ENCODE measurements at places on chromosomes 16 and 17. TPM values are rescaled to one million over a fixed set of nuclear protein-coding genes. Genes with fewer than 3 reads are reported as not detected.

DNA sequence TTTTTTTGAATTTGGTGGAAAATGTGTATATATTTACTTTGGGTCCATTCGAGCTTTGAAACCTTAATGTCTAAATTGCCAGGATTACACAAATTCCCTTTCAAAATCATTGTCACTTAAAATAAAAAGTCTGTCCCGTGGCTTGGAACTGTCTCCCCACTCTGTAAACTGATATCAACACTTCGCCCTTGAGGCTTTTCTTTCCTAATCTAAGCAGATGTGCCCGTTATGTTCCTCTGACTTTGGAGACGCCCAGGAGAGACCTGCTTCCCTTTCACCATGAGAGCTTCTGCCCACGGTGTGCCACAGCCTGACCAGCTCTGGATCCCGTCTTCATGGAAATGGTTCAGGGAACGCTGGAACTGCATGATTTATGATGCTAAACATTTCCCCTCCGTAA, 151.3 kb downstream of the C16orf95 start:
- DNase-seq, result no peak

GRCh38 chr17:50081757-50082156, 13.4 kb upstream of the PDK2 start:
- no peak for DNase-seq

- no peak for DNase-seq
Measured at GRCh38 chr16:67294938-67295361, 15.6 kb downstream of the PLEKHG4 start.

Gene CPHXL2
- not detected for total RNA-seq

Gene ARHGAP44
- 10.8 TPM for total RNA-seq

- no peak for DNase-seq
Measured at GRCh38 chr17:62790564-62790986, 17.5 kb downstream of the MARCHF10 start.

GRCh38 chr17:77177002-77177741, 36.4 kb downstream of the SEC14L1 start:
- no peak for DNase-seq

DNA sequence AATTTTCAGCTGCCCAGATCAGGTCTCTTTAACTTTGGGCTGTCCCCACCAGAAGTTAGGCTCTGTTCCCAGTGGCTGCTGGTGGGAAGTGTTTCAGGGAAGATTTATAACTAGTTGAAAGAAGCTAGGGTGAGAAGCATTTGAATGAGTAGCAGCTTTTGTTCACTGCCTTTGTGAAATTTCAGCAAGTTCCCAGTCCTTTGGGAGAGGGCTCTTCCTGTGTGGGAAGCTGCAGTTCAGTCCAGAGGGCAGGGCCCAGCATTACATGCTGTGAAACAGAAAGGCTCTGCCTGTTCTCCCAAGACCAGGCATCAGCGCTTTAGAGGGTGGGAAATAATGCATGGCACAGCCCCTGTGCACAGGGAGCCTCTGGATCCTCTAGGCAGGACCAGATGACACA, 17.8 kb downstream of the PROCA1 start:
- no peak for DNase-seq

DNA sequence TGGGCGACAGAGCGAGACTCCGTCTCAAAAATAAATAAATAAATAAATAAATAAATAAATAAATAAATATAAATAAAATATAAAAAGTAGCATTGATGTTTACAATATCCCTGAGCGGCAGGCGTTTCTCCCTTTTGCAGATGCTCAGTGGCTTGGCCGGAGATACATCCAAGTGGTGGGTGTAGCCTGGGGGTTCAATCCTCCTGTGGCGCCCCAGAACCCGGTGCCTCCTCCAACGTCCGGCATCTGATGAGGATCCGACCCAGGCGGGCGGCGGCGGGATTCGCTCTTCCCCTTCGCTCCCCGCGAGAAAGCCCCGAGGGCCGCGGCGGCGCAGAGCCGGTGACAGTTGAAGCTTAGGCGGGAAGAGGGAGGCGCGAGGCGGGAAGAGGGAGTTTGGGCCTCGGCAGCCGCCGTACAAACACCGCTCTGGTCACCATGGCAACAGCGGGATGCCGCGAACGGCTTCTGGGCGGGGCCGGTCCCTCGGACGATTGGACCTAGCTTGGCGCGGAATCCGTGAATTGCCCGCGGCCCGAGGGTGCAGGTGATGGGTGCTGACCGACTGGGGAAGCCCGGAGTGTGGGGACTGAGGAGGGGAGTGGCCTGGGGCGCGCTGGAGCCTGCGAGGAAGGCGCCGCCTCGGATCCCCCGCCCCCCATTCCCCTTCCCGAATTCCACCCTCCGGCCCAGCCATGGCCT, 12.7 kb upstream of the ALDOA start:
- peak; percentile 97 for DNase-seq

DNA sequence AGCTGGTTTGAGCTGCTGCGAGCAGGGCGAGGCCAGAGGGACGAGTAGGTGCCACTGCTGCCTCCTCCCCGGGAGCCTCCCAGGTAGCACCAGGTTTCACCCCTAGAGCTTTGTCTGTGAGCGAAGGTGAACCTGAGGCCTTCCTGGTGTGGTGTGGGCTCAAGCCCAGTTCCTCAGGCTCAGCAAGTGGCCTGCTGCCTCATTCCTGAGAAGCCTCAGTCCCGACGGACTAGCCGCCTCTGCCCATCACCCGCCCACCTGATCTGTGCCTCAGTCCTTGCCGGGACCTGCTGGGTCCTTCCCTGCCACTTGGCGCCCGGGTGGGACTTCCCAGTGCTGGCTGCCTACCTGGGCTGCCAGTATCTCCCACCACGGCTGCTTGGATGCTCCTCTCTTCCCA, 1.7 kb downstream of the NLRC3 start:
- no peak for DNase-seq

- no peak for DNase-seq
Measured at GRCh38 chr16:86765389-86766026, 187.2 kb downstream of the FOXL1 start.

- DNase-seq, result no peak
Measured at GRCh38 chr17:53950858-53951250, 128.1 kb downstream of the KIF2B start.

Gene ZNF764
- 8.7 TPM for total RNA-seq

DNA sequence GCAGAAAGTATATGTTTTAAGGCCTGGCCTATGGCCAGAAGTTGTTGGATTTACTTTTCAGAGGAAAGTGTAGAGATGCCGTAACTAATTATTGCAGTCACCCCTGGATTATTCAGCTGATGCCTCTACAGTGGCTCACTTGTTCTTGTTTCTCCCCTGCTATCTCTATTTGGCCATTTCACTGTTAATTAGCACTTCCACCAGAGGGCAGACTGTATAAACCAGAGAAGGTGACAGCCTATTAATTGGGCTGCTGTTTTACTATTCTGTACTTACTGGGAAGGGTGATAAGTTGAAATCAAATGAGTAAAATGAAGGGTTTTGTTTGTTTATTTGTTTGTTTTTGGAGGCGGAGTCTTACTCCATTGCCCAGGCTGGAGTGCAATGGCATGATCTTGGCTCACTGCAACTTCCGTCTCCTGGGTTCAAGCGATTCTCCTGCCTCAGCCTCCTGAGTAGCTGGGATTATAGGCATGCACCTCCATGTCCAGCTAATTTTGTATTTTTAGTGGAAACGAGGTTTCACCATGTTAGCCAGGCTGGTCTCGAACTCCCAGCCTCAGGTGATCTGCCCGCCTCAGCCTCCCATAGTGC, 66.0 kb downstream of the CDK12 start:
- DNase-seq, result no peak

GRCh38 chr17:38455288-38455915, 27.1 kb downstream of the ARHGAP23 start:
- no peak for DNase-seq

DNA sequence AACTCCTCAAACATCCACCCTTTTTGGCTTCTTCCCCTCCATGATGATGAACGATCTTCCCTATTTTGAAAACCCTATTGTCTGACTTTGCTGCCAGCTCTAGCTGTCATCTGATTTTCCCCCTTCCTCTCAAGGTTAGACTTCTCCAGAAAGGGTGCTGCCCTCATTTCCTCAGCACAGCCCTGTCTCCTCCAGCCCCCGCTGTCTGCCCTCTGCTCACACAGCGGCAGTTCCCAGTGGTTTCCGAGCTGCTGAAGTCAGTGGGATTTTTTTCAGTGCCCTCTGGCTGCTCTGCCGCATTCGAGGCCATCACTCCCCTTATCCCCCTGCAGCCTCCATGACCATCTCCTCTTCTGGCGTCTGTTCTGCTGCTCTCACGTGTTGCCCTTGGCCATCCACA, 26.6 kb upstream of the C17orf107 start:
- DNase-seq, result no peak

DNA sequence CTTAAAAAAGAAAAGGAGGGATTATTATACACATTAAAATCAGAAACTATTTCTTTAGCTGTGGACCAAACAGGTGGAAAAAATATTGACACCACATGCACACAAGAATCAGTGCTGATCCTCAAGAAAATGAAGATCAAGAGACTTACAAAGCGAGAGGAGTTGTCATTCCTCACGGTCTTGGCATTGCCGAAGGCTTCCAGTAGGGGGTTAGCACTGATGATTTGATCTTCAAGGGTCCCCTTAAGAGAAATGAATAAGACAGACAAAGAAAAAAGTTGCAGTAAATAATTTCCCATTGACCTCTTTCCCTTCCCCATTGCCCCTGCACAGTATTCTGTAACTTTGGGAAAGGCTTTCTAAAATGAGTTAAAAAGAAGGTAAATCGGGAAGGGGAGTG, 6.0 kb downstream of the MYH4 start:
- DNase-seq, result no peak

Gene USH1G
- total RNA-seq, result 0.47 TPM

GRCh38 chr16:7303660-7304200, 28.9 kb upstream of the RBFOX1 start:
- DNase-seq, result no peak

DNA sequence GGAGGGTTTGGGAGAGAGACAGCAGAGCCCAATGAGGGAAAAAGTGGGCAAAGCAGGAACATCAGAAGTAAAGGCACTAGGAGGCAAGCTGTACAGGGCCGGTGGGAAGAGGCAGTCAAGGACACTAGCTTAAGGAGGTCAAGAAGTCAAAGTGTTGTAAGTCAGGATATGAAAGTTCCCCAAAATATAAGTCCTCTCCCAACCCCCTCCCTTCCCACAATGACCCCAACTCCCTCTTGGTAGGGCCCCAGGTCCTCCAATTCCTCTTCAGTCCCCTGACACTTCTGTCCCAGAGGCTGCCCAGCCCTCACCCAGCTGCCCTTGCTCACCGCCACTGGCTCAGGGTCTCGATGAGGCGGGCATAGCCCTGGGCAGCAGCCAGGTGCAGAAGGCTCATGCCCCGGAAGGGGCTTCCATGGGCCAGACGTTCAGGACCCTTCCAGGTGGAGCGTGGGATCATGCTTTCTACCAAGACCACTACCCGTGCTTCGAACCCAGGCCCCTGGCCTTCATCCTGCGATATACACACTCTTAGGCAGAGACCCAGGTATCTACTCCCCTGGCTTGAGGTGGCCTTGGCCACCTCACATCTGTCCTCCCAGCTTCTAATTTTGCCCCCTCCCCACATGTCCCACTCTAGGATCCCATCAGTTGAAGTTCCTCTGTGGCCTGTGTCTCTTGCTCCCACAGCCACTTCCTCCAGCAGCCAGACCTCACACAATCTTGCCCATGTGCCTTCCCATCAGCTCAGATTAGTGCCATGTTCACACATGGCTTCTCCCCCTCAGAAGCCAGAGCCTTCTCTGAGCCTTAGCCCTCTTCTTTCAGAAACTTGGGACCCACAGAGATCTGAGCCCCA, 5.9 kb upstream of the SPAG7 start:
- no peak for DNase-seq

GRCh38 chr16:86038926-86039310, 140.0 kb downstream of the IRF8 start:
- DNase-seq, result peak; percentile 8

Gene PRSS53
- total RNA-seq, result 1.1 TPM

DNA sequence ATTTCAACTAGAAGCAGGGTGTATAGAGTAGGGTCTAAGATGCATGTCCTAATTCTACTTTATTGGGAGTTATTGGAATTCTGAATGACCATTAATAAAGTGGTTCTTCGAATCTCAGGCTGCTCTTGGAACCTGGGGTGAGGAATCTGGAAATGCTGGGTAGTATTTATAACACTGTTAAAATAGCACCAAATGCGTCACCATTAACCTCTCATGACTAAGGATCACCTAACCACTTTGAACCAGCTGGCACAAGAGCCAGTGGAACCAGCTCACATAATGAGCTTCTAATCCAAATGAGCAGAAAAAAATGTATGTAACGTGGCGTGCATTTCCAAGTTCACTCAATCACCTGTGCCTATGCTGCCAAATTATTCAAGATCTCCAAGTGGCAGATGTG, 281.7 kb downstream of the GRIN2A start:
- DNase-seq, result no peak

Data from left cardiac atrium (tissue), 4 donors.